ENCODE measurements at places on chromosomes 13 and 19.

GRCh38 chr19:1828279-1829238 is 16.5 kb upstream of the ATP8B3 start:
- DNase-seq, result no peak

DNA sequence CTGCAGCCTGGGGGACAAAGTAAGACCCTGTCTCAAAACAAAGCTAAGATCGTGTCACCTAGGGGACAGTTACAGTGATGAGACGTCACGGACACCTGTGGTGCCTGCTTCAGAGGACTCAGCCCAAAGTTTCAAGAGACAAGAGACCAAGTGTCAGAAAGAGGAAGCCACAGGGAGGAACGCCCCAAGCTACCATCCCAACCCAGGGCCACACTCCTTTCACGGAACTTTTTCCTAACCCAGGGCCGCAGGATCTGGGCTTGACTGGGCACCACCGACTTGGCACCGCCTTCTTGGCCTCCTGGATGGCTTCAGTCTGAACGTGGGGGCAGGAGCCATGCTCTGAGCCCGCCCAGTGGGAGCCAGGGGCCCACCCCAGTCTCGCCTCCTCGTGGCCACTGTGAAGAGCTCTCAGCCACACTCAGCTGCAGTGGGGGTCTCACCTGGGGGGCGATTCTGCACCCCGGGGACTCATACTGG is 8.5 kb downstream of the MOB3A start:
- DNase-seq, result no peak

DNA sequence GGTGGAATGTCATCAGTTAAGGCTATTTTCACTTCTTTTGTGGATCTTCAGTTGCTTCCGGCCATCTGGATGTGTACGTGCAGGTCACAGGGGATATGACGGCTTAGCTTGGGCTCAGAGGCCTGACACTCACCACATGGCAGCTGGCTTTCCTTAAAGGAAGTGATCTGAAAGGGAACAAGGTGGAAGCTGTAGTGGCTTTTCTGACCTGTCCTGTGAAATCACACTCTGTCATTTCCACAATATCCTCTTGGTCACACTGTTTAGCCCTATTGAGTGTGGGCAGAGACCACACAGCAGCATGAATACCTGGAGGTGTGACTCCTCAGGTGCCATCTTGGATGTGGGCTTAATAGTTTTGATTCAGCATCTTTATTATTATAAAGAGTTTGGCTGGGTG is 4.5 kb upstream of the BAX start:
- DNase-seq, result no peak

GRCh38 chr13:60331249-60332012 is 65.6 kb upstream of the TDRD3 start:
- no peak for DNase-seq
